IMR-90 (cell line): ENCODE measurements at places on chromosomes 1 and 21. TPM values are rescaled to one million over a fixed set of nuclear protein-coding genes. Genes with fewer than 3 reads are reported as not detected.

RAB3GAP2 gene
- 37.5 and 37.8 TPM in 2 replicates for total RNA-seq

DNA sequence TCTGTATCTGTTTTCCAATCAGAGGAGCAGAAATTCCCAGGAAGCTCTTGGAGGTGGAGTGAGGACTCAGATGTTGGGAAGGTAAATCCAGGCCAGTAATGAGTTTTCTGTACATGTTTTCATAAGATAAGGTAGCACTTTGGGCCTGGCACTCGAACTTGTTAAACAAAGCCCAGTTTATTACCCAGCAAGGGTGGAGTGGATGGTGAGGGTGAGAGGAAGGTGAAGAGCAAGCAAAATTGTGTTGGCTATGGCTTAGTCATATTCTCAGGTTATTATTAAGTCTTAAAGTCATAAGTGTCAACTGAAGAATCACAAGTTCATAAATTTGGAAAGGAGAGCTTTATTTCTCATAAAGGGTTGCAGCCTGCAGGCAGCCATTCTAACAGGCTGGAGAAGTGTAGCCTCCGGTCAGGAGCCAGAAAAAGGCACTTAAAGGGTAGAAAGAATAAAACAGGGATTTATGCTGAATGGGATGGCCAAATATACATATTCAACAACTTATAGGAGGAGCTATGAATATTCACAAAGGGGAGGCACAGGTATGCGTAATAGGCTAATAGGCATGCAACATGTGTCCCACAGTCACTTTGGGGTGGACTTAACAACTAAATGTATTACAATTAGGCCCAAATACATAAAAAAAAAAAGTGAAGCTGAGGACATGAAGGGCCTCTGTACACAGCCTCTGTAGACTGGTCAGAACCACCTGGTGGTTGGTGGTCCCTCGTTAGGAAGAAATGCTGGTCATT, 523.9 kb downstream of the LMO4 start:
- no peak for DNase-seq

GRCh38 chr1:46188295-46189030, 9.8 kb downstream of the POMGNT1 start:
- no peak for DNase-seq

POU3F1 gene
- total RNA-seq = not detected in 2 replicates

PRELP gene
- under 0.01 TPM in 1 of 2 replicates, not detected in the other for total RNA-seq

- no peak for DNase-seq
These were observed 59.5 kb upstream of the TLR5 start for GRCh38 chr1:223202376-223203033.
